NCI-H1417 treated with DMSO at 0.1 percent for 48 hours (cell line): ENCODE measurements at places on chromosomes 5 and 9.

DNA sequence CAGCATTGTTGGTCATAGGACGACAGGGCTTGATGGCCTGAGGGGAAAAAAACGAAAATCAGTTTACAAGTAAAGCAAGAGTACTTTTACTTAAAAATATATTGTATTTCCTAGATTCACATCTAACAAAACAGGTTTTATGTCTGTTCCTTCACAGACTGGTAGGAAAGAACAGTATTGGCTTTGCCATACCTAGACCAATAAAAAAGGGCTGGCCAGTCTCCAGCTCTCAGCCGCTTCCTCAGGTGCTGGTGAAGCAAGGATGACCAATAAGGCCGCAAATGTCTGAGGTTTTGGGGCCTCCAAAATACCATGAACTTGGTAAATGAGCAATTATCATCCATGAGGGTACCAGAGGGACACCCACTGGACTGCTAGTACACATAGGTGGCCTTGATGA, 36.6 kb downstream of the DROSHA start:
- DNase-seq: no peak

DNA sequence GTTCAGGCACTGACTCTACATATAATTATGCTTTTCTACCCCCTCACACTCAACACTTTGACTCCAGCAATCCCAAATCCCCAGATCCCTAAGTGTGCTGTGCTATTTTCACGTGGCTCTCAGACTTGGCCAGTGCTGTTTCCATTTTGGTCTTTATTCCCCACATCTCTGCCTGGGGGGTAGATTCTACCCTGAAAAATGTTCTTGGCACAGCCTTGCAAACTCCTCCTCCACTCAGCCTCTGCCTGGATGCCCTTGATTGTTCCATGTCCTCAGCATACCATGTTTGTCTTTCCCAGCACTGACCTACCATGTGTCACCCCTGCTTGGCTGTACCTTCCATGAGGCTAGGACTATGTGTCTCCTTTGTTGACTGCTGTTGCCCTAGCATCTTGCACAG, 43.0 kb downstream of the FXN start:
- no peak for DNase-seq

- no peak for DNase-seq
These were observed 3.1 kb upstream of the APC start for GRCh38 chr5:112734597-112734996.

GRCh38 chr9:105038051-105038450, 110.1 kb upstream of the ABCA1 start:
- no peak for DNase-seq

DNA sequence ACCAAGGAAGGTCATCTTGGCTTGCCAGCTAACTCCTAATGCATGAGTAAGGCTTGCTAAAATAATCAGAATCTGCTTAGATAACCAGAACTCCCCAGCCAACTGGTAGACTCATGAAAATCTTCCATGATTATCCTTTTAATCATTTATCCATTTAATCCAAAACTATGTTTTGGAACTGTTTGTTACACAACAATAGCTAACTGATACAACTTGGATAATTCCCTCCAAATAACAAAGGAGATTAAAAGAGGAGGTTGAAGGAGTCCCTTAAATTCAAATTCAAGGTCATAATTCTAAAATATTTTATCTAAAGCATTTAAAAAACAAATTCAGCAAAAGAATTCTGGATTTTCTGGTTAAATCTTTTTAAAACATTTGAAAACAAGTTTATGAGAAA, 222.1 kb downstream of the DEPDC1B start:
- no peak for DNase-seq
